ENCODE measurements at places on chromosomes 2 and 18.

DNA sequence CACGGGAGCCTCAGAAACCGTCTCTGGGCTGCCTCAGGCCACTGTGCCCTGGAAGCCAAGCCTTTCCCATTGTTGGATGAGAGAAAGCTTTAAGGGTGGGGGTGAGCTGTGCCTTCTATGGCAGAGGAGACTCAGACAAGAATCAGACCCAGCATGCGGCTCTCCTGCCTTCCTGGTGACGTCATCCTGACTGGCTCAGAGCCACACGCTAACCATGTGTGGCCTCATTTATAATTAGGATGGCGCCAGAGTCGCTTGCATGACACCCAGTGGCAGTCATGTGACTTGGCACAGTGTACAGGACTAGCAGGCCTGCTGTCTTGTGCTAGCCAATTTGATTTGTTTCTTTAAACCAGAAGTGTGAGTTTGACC, 99.1 kb downstream of the SH3BP4 start:
- no peak for DNase-seq

GRCh38 chr2:206642075-206643025, at the start of gene FAM237A:
Gene FAM237A, plus strand, starts transcription at chr2:206642487. Its CDS starts 1,750 bp downstream, at chr2:206644237.
- DNase-seq: no peak

GRCh38 chr18:54952026-54952425, 7.2 kb downstream of the CCDC68 start:
- no peak for DNase-seq

- no peak for DNase-seq
Observed at GRCh38 chr18:46759890-46760289, 3.0 kb upstream of the ST8SIA5 start.

DNA sequence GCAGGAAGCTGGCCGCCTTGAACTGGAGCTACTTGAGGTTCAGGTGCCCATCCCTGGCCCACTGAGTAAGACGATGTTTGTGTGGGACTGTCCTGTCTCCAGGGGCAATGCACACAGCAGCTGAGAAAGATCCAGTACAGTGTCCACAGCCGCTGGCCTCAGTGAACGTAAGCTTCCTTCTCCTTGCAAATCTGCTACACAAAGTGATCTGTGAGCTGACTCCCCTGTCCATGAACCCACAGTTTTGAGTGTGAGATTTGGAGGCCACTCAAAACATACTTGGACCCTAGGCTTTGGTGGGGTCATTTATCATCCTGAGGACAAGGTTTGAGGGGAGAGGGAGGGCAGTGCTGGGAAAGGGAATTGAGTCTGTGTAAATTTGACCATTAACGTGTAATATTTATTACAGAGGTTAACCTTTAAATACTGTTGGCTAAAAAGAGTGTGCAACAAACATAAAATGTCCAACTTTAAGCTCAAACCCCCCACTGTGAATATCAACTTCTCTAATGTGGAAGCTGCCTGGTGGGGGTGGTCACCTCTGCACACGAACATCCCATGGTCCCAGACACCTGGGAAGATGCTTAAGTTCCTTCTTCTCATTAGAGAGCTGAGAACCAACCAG, 4.9 kb upstream of the CYS1 start:
- DNase-seq: no peak

DNA sequence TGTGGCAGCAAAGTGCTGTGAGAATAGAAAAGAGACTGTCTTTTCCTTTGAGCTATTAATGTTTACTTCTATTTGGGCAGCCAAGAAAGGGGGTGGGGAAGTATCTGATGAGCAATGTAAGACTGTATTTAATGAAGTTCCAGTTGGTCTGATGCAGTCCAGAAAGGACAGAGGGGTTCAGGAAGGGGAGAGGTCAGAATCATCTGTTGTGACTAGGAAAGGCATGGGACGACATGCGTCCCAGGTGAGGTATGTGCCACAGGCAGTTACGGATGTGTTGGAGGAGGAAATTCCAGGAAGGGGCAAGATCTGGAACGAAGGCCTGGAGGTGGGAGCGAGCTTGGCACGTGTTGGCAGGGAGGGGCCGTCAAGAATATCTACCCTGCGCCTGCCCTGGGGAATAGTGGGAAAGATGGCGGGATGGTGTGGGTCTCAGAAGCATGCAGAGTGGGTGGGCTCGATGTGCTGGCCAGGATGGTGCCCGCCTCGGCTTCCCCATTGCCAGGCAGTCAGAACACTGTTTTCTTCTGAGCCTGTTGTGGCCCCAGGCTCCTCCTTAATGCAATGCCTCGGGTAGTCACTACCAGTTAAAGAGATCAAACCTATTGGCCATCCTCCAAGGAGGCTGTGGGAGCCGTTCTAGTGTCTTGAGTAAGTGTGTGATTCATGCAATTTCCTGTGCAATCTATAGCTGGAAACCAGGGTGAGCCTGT, 57.8 kb upstream of the TXNDC2 start:
- DNase-seq: no peak

- no peak for DNase-seq
Observed at GRCh38 chr18:22490429-22490846, 72.7 kb upstream of the CTAGE1 start.

GRCh38 chr2:232581725-232582124, 31.2 kb downstream of the EIF4E2 start:
- DNase-seq: no peak

DNA sequence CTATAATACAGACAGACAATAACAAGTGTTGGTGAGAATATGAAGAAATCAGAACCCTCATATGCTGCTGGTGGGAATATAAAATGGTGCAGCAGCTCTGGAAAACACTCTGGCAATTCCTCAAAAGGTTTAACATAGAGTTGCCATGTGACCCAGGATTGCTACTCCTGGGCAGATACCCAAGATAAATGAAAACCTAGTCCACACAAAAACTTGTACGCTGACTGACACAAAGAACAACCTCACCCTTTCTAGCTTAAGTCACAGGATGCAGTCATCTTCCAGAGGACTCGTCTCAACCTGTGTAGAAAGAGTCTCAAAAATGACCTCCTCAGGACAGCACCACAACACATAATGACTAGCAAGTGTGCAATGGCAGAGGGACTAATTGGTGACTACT, 71.6 kb upstream of the ACAA2 start:
- DNase-seq: no peak

DNA sequence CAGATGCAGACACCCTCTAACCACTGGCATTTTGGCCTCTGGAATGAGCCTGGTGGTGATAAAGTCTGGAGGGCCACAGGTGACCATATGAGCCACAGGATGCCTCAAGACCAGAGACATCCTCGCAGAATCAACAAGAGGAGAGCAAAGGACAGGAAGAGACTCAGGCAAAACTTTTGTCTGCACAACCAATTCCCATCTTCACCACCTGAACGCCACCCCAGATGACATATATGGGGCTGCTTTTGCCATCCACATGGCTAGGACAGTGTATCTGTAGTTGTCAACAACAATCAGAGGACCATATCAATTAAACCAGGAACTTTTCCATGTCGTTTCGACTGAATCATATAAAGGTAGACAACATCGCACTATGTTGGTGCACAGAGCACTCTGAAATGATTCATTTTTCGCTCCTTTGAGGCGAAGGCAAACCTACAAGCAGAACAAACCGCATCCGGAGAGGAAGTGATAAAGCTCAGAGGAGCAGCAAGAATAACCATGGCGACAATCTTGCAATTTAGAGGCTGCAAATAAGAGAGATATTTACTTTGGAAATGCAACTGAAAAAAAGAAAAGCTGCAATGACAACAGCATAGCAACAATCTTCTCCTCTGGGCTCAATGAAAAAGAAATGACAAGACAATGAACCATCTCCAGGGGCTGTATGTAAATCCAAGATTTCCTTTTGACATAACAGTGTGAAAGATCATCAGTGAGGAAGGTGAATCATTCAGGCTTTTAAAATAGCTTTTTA, 204.5 kb downstream of the ARL4C start:
- no peak for DNase-seq

DNA sequence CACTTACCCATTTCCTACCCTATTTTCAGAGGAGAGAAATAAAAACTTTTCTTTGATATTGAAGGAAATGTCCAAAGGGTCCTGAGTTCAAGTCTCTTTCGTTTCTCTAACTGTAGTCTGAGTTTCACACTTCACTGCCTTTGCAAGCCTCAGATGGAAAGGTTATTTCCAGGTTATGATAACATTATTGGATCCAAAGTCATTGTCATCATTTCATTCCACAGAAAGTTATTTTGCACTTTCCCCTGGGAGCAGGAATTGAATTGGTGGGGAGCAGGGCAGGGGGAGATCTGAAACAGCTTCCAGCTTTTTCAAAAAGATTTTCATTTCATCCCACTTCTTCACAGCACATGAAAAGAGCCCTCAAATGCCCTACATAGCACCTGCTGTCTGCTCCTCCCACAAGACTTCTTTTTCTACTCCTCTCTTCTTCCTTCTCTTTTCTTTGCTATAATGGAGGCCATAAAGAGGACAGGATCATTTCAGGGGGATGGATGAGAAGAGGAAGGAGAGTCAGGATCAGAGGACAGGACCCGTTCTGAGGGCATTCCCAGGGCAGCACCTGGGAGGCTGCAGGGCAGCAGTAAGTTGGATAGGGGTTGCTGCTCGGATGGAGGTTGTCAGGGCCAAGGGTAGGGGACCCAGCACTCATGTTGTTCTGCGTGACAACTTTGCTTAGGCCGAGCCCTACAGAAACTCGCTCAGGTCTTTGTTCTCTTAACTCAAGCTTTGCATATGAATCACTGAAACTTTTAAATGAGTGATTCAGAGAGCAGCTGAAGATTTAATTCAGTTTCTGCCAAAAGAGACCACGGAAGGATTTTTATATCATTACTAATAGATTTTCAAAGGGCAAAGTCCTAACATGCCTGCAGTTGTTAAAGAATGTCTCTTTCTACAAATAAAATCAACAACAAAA, 11.4 kb upstream of the GALNT5 start:
- DNase-seq: no peak

DNA sequence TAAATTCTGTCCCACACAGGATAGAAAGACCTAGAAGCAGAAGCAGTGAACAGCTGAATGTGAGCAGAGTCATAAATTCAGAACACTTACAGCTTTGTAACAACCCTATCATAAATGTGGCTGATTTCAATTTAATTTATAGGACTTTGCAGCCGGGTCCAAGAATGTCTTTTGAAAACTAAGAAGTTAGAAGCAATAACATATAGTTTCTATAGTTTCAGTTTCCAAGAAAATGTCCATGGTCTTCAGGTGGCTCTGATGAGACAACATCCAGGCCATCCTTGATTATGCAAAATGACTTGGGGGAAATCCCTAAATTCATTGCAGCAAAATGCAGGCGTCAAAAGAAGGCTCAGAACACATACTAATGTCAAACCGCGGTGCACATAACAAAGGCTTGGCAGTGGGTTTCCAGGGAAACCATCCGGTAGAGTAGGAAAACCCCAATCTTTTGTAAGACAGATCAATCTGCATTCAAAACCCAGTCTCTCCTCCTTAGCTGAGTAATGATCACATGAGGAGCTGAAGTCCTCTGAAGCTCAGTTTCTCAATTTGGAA, 442.2 kb upstream of the ID2 start:
- DNase-seq: no peak

DNA sequence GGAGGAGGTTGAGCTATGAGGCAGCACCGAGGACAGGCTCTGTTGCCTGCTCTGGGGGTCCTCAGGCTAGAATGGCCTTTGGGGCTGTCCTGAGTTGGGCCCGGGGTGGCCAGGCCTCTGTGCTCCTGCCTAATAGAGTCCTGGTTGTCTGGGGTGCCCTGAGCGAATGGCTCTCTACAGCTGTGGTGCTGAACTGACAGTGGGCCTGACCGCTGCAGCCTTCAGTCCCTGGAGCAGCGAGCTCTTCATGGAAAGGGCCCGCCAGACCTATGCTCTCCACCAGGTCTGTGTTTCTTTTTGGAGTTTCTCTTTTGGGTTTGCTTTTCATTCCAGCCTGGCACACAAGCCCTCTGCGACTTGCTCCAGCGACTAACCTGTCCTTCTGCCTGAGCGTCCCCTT, 679.0 kb upstream of the RAB6C start:
- DNase-seq: no peak

DNA sequence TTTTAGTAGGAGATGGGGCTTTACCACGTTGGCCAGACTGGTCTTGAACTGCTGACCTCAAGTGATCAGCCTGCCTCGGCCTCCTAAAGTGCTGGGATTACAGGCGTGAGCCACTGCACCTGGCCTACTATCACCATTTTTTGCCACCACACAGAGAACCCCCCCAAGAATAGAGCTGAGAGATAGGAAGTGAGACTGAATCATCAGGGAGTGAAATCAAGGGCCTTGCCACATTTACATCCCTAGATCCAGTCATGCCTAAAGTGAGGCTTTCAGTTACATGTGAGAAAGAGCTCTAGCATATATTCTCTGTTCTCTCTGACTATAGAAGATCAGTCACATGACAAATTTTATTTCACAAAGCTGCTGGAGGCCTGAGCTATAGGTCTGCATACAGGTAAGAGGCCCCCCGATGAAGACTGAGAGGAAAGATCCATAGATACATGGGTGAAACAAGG, 28.0 kb upstream of the KCMF1 start:
- DNase-seq: no peak

DNA sequence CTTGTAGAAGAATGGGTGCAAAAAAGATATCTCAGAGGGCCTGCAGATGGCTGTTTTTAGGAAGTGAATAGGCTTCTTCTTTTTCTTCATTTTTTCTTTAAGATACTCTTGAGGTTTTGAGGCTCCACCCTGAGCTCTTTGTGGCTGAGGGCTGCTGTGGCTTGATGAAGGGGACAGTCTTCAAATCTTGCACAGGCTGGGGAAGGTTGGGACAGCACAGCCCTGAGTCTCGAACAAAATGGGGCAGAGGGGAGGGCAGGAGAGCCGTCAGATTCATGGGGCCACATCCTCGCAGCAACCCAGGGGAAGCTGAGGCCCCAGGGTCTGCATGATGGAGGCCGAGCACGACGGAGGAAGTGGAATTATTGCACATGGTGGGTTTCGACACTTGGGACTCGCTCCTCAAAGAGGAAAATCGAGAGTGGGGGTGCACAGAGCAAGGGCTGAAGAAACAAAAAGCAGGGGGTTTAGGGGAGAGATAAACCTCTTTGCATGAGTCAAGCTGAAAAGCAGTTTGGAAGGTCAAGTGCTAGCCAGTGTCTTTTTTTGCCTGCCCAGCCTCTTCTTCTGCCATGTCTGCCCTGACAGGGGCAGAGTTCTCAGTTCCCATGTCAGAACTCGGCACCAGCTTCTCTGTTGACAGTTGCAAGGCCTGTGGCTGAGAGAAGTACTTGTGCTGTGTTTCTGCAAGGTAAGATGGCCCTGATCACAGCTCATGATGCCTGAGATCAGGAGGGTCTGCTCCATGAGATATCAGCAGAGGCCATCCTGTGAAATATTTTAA, 19.5 kb downstream of the INPP4A start:
- DNase-seq: no peak
